ENCODE measurements at places on chromosomes 3 and 15.
A peak's percentile ranks its signal among the peaks of the same experiment; 100 is the strongest.

- DNase-seq, result no peak
Observed at GRCh38 chr3:49713336-49714105, 6.0 kb downstream of the AMIGO3 start.

DNA sequence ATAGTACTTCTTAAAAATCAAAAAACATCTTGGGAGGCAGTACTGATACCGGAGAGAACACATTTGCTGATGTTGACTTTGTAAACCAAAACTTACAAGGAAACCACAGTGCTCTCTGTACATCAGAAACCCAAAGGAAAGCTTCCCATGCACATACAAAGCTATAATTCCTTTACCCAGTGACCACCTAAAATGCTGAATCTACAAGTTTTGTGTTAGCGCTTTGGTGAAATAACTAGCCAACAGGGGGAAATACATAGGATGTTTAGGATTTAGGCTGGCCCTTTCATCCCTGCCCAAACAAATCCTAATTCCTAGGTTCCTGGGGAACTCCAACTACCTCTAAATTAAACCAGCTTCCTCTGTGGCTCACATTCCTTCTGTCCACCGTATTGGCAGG, 15.3 kb upstream of the SPG21 start:
- no peak for DNase-seq

- peak; percentile 87 for DNase-seq
Observed at GRCh38 chr3:4271834-4272233, 31.3 kb upstream of the SETMAR start.

DNA sequence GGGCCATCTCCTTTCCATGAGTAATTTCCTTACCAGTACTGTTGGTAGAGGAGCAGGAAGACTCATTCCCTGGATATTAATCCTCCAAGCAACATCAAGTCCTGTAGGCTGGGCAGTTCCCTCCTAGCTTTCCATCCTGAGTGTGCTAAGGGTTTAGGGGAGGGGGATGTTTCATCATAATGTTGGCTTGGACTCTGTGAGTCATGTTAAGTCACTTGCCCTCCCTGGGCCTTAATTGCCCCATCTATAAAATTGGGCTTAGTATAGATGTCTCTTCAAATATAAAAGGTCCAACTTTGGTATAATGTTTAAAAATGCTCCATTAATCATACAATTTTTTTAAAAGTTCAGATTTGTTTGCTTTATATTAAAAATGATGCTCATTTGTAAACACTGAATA, 52.7 kb downstream of the TLE3 start:
- no peak for DNase-seq

GRCh38 chr3:192055946-192056345, 595.0 kb downstream of the PYDC2 start:
- DNase-seq, result no peak

GRCh38 chr15:101019366-101019896, 100.3 kb downstream of the LRRK1 start:
- DNase-seq, result peak; percentile 96

GRCh38 chr3:193686665-193687483, 93.9 kb downstream of the OPA1 start:
- DNase-seq, result peak; percentile 76

- no peak for DNase-seq
Observed at GRCh38 chr3:142656575-142656974, 60.4 kb downstream of the PLS1 start.

DNA sequence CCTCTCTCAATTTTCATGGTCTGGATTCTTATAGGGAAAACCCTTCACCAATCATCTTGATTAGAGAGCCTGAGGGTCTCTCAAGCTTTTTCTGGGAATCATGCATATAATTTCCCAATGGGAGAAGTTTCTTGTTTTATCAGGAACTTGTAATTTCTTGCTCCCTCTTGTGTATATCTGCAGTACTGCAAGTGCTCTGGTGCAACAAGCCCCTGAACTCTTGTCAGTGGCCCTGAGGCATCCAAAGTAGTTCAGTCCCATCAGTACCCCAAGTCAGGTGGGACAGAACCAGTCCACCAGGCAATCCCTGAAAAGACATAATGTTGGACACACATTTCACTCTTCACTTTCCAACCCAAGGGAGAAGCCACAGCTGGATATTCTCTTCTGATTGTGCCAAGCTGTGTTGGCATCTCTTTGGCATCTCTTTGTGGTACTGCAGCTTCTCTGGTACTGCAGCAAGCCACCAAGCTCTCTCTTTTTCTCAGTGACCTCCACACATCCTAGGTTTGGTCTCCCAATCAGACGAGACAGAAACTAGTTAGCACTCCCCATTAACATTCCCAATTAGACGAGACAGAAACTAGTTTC, 214.5 kb downstream of the ZIC4 start:
- DNase-seq, result no peak

DNA sequence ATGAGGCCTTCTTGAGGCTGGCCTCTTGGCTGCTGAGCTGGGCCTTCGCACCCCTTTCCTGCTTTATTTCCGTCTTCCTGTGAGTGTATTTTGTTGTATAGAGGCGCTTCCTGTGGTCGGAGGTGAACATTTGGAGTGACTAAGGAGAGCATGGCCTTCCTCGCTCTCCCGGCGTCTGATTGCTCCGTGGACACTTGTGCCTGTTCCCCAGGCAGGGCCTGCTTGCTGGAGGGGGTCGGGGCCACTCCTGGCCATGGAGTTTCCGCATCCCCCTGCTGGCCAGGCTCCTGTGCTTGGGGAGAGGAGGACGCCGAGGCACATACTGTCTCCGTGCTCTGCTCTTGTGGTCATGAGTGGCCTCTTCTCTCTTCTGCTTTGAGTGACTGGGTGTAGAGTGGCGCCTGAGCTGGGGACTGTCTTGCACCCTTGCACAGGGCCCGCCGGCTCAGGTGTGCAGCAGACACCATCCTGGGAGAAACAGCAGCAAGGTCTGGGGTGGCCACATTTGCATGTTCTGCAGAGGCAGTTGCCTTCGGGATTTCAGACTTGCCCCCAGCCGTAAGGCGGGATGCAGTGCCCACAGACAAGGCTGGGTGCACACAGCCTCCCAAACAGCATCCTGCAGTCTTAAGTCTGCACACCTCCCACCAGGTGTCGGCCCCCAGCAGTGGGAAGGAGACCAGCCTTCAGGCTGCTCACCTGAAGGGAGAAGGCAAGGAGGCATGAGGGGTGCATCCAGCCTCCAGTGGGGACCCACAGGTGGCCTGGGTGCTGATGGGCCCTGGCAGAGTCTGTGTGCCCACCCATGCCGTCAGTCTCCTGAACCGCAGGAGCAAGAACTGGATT, 16.4 kb downstream of the KLF13 start:
- no peak for DNase-seq

GRCh38 chr3:66409771-66410754, 90.8 kb downstream of the LRIG1 start:
- no peak for DNase-seq
